ENCODE measurements at places on chromosomes 3 and 15.
A peak's percentile ranks its signal among the peaks of the same experiment; 100 is the strongest.

DNA sequence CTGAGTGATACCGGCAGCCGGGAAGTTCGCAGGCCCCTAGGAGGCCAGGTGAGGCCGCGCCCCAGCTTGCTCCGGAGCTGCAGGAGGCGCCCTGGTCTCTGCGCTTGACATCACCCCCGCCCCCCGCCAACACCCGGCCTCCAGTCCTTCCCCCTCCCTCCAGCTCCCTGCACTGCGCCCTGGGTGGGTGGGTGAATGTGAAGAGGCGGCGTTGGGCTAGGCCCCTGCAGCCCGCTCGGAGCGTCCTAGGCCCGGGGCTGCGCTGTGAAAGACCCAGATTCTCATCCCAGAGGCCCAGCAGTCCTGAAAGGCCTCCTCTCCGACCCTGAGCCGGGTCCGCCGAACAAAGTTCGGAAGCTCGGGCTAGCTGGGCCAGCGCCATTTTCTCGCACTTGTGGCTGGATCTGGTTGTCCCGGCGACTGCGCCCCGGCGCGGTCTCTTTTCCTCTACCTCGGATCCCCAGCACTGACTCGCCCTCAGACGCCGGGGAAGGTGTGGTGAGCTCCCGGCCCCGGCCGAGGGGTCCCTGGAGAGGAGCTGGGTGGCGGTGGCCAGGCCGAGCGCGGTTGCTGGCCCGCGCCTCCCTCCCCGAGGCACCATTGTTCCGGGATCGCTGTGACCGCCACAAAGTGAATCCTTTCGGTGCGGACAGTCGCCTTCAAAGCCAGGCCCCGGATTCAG lies 12.9 kb downstream of the ZIC4 start:
- DNase-seq, result peak; percentile 55

DNA sequence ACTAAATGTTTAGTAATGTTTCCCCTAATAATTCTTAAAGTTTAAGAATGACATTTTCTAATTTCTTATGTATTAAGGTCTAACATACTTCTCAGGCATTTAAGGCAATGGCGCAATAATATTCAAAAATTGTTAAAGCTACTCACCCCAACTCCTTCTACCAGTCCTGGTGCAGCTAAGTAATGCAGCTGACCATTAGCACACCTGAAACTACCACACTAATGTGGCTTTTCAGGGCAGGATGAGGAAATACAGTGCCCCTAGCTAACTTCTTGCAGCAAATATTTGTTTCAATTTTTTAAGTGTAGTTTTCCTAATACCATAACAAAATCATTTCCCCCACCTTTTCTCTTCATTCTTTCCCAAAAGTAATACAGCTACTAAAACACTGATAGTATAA lies 827.7 kb downstream of the FHIT start:
- DNase-seq, result no peak

GRCh38 chr3:161320837-161321236 lies 50.5 kb downstream of the SPTSSB start:
- no peak for DNase-seq

GRCh38 chr3:55157731-55158130 lies 229.9 kb upstream of the LRTM1 start:
- no peak for DNase-seq

DNA sequence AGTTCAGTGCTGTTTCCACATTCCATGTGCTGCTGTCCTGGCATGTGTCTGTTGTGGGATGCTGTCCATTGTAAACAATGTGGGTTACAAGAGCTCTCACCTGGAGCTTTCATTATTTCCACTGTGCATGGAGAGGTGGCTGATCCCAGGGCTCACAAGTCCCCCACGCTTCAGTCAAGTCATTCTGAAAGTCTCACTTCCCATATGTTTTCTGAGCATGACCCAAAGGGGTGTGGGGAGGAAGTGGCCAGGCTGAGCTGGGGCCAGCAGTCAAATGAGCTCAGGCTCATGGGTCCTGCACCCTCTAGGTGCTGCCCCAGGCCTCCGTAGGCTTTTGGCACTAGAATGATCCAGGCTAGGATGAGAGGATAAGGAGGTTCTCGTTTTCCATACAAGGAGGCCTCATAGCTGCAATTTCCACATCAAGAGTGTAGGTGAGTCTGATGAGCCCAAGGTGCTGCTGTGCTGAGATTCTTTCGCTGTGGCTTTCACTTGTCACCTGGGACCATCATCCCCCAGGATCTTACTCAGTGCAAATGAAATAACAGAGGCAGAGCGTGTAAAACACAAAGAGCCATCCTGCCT lies 22.0 kb downstream of the STARD5 start:
- DNase-seq, result no peak

DNA sequence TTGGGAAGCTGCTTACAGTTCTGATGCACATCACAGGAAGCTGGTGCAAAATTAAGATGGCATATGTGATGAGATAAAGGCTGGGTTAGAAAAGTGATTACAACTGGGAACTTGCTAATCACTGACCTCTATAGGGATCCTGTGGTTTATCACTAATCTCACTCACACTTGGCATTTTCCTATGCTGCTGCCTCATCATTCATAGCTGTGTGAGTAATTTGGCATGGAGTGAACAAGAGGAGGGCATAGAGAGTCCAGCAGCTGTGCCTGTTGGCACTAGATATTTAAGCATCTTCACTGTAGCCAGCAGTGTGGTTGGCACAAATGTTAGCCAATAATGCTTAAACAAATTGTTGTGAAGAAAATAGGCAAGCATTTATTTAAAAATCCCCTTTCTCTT lies 217.7 kb upstream of the CGNL1 start:
- peak; percentile 15 for DNase-seq

DNA sequence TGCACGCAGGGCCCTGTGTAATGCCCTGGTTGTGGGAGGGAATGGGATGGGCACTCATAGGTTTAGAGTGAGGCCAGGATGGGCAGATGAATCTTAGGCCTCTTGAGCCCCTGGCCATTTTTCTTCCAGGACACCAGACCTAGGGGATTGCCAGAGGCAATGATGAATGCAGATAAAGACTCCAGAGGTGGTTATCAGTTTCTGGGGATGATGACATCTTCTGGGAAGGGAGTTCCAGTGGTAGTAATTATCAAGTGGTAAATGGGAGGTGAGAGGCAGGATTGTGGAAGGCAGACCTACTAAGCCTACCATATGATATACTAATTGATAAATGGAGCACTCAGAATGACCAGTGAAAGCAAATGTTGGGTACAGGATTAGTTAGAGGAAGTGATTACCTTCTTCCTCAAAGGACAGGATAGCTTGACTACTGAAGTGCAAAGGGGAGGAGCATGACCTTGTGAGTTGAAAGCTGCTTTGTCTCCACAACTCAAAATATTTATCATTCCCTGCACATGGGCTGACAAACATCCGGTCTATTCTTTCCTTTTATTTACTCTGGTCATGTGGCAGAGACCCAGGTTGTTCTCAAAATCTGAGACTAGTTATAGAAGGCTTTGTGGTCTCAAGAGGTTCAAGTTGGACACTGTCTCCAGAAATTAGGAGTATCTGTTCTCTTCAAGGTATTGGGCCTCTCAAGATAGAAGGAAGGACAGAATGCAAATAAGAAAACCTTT lies 10.2 kb upstream of the MAPK6 start:
- no peak for DNase-seq

DNA sequence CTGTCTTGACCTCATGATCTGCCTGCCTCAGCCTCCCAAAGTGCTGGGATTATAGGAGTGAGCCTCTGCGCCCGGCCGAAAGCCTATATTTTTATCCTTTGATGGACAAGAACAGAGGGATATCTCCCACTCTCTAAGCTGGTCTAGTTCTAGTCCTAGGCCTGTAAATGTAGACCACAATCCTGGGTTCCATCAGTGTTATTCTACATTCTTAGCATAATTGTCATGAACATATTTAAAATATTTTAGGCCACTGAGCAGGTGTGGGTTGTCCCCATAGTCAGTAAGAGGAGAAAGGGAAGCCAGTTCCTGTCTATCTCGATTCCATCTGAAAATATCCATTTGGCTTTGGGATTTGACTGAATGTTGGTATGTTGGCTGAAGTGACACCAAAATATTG lies 118.1 kb downstream of the EBLN2 start:
- no peak for DNase-seq

- DNase-seq, result no peak
Observed at GRCh38 chr3:29011966-29012365, 268.9 kb upstream of the RBMS3 start.

DNA sequence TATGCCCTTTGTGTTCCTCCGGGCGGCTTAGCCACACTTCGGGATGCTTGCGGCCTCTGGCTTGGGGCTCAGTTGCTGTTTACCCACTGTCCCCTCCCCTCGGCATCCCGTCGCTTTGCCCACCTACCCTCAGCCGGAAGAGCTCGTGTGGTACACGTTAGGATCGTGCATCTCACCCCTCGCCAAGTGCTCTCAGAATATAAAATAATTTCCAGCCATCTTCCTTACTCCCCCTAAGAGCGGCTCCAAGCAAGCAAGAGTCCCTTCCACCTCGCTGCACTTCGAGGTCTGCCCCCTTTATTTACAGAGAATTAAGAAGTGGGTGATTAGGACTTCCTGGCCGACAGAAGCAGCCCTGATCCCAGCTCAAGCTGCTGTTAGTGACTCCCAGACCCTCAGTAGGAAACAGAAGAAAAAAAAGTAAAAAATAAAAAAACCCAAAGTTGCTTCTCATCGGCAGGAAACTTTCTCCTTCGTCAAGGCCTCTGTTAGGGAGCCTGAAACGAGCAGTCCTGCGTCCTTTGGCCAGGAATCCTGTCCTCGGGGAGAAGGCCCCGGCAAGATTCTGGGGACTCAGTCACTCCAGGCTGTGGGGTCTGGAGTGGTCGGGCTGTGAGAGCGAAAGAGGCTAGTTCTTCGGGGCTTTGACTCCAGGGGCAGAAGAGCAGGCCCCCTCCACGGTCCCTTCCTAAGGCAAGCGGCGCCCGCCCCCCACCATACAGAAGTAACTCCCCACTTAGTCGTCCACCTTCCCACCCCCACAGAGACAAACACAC lies 3.0 kb downstream of the MEIS2 start:
- DNase-seq, result no peak

DNA sequence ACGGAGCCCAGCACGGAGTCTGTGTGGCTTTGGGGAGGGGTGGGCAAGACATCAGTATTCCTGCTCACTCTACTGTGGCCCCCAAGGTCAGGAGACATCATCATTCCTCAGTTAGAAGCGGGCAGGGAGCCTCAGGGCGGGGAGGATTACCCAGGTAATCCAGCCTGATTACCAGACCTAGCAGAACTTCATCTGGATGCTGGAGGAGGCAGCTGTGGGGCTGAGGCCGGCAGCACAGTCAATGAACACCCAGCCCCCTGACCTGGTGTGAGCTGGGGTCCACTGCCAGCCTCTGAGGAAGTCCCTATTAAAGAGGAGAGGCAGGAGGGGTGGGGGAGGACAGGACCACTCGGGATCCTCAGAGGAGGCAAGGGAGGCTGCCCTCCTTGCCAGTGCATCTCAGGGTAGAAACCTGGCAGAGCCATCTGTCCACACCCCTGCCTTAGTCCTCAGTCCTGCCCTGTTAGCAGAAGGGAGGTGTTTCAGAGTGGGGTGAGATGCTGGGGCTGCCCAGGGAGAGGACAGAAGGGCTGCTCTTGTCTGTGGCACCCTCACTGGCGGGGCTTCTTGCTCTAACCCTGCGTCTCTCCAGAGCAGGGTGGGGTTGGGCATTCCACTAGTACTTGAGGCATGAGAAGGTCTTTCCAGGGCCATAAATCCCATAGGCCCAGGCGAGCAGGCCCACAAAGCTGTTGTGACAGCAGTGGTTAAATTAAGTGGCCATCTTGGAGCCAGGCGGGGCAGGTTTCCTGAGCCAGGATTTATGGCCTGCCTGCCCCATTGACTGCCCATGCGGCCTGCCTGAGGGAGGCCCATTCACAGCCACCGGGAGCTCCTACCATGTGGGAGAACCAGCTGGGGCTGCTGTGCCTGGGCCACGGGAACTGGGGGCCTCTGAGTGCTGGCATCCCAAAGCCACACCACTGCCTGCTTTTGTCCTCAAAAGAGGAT lies 82.1 kb downstream of the LINGO1 start:
- no peak for DNase-seq

DNA sequence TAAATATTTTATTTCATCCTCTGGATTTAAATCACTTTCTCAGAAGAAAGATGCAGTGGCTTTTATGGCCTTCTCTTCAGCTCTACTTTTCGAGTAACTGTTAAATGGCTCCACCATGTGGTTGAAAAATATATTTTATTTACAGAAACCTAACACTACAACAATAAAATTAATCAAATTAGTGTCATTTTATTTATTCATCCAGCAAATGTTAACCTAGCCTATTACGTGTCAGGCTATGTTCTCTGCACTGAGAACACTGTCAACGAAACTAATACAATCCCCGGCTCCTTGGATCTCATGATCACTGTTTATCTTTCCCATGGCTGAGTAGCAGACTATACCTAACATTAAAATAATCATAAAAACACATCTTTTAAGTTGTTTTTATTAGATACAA lies 148.0 kb upstream of the OSTN start:
- no peak for DNase-seq

- DNase-seq, result no peak
Observed at GRCh38 chr15:44710236-44711095, 657 bp downstream of the PATL2 start.

DNA sequence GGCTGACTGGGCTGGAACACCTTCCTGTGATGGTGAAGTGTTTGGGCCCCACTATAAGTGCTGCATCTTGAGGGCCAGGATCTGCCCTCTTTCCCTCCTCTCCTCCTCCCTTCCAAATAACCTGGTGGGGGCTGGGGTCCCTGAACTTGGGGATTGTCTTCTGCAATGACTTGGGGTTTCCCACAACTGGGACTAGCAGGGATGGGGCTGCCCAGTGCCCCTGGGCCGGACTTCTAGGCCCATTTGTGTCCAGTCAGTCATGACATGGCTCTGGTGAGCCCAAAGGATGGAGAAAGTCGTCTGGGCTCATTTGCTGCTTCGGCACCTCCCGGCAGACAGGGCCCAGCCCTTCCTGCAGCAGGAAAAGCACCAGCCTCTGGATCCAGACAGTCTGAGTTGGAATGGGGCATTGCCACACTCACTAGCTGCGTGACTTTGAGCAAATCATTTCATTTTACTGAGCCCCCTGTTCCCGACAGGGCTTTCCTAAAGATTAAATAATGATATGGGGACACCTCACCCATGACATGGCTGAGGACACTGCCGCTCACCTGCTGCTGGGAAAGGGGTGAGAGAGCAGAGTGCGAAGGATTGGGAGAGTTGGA lies 113.2 kb downstream of the DNAJB8 start:
- DNase-seq, result no peak

DNA sequence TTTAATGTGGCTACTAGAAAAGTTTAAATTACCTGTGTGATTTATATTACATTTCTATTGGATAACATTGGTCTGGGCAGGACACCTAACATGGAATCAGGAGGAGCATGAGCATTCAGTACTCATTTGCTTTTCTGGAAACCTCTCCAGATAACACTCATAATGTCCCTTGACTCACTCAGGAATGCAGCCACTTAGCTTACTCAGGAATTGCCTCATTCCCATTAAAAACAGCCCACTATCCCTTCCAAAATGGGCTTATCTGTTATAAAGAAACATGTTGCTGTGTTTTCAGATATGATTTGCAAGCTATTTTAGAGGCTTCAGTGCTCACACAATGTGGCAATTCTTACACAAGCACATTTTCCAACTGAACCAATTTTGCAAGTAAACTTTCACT lies 17.1 kb downstream of the GBE1 start:
- no peak for DNase-seq

Data from caudate nucleus (tissue), 63 donors.